CD4-positive, alpha-beta T cell treated with Interleukin-10 for 1 hour (primary cell): ENCODE measurements at places on chromosomes 1 and 21.

DNA sequence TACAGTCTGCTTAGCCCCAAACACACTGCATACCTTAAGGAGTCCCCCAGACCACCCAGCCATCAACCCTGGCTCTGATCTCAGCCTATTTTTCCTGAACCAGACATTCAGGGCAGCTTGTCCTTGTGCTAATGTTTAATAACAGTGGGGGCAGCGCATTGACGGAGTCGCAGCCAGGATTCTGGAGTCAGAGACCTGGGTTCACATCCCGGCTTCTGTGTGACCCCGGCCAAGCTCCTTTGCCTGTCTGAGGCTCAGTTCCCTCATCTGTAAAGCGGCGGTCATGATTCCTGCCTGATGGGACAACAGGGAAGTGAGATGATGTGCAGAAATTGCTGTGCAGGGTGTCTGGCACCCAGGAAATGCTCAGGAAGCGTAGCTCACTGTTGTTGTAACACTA is 63.1 kb downstream of the MATN1 start:
- no peak for DNase-seq

- DNase-seq, result peak; percentile 96
Observed at GRCh38 chr1:15949453-15950245, 26.3 kb downstream of the ZBTB17 start.

DNA sequence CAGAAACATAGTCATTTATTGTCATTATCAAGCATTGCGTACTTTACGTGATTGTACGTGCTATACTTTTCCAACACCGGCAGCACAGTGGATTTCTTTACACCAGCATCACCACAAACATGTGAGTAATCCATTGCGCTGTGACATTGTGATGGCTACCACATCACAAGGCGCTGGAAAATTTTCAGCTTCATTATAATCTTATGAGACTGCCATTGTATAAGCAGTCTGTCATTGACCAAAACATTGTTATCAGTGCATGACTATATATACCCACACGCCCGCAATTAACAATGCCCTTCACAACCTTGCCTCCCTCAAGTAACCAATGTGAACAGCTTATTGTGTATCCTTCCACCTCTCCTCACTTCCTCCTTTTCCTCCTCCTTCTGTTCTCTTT is 137.6 kb downstream of the ZZZ3 start:
- DNase-seq, result no peak

DNA sequence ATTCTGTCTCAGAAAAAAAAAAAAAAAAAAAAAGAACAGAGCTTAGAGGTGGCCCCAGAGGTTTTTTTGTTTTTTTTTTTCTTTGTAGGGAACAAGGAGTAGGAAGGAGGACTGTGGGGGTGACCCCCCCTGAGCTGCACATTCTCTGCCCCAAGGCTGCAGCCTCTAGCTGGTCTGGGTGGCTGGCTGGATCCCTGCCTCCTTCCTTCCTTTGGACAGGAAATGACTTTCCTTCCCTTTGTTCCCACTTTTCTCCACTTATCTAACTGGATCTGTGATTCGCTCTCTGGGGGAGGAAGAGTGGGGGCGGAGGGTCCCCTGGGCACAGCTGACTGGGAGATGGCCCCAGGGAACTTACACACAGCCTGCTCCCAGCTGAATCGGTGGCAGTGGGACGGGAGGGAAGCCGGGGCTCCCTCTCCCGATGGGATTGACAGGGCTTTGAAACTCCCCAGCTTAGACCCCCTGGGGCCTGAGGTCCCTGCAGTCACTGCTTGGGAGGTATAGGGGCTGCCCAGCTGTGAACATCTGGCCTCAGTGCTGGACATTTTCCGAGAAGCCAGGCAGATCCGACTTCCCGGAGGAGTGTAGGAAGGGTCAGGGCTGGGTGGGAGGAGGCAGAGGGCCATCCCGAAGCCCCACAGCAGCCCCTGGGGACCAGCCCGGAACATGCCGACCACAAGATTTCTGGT is 2.1 kb downstream of the FBLIM1 start:
- DNase-seq, result no peak

- DNase-seq, result no peak
Observed at GRCh38 chr1:175714350-175714749, 29.0 kb downstream of the TNR start.

GRCh38 chr1:84947536-84948410 is 49.1 kb downstream of the MCOLN2 start:
- DNase-seq, result no peak

GRCh38 chr1:209397371-209397770 is 186.1 kb upstream of the CAMK1G start:
- DNase-seq, result no peak

DNA sequence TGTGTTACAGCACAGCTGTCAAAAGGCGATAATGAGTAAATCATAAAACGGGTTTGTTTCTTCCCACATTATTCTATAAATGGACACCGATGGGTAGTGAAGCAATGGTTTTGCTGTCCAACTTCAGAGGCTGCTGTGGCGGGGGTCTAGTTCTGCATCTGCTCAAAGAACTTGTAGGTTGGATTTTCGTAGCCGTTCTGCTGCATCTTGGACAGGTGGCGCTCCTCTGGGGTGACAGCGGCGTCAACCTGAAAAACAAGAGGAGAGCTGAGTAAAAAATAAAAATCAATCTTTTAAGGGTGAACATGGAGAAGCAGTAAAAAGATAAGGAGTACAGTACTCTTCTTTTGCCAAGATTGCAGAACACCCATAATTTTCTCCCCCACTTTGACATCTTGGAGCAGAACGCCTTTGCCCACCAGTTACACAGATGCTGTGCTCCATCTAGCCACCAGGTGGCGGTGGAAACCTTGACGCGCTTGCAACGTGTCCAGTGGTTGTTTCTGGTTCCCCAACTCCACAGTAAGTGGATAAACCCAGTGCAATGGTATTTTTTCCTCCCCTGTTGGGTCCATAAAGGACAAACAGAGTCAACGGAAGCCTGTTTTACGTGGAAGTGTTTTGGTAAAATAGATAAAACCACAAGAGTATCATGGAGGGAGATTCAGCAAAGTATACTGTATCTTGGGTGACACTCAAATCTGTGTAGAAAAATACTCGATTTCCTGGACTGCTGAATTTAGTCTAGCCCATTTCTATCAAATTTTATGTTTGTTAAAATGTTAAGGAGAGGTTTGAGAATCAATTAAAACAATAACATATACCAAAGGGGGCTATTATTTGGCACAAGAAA is 147.0 kb downstream of the GABPA start:
- peak; percentile 54 for DNase-seq

DNA sequence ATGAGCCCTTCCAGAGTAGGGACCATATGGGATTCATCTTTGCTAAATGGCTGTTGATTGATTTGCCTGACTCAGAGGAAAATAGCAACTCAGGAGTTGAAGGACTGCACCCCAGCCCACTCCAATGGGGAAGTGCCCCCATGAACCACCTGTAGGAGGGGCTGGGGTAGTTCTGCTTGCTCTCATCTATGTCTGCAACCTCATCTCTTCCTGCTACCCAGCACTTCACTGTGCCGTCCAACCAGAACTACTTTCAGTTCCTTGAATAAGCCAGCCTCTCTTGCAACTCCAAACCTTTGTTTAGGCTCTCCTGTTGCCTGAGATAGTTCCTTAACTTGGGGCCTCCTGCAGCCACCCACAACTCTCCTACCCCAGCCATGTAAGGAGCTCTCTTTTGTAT is 26.6 kb downstream of the BEND5 start:
- no peak for DNase-seq

DNA sequence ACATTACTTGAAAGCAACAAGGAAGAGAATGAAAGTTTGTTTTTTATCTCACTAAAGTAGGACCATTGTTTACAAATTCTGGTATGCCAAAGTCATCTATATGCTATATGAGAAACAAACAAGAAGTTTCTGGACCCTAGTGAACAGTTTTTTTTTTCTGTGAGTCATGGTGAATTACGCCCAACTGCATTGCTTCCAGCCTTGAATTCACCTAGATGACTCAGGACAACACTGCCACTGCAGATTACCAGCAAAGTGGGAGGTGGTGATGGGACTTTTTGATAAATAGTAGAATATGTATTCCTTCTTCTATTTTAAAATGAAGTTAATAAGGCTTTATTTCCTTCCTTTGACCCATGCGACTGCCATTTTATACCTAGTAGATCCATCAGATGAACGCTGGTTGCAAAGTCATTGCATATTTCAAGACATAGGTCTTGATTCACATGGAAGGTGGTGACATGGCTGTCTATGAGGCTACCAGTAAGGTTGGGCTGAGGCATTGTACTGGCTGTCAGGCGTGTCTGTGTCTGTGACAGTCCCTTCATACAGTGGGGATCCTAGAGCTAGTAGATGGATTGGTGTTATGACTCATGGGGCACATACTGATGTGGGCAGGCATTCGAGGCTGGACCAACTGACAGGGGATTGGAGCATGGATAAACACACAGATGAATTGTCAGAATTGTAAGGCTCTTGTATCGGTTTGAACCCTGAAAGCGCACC is 49.1 kb upstream of the APOBEC4 start:
- no peak for DNase-seq

GRCh38 chr1:206864939-206865671 is at the start of gene IL20:
IL20 (plus strand) TSS chr1:206865623; CDS start chr1:206865853, 230 bp downstream.
- peak; percentile 84 for DNase-seq

- DNase-seq, result no peak
Observed at GRCh38 chr1:31102501-31102950, 37.0 kb upstream of the PUM1 start.

GRCh38 chr1:189205863-189206262 is 1271.8 kb downstream of the BRINP3 start:
- DNase-seq, result no peak

DNA sequence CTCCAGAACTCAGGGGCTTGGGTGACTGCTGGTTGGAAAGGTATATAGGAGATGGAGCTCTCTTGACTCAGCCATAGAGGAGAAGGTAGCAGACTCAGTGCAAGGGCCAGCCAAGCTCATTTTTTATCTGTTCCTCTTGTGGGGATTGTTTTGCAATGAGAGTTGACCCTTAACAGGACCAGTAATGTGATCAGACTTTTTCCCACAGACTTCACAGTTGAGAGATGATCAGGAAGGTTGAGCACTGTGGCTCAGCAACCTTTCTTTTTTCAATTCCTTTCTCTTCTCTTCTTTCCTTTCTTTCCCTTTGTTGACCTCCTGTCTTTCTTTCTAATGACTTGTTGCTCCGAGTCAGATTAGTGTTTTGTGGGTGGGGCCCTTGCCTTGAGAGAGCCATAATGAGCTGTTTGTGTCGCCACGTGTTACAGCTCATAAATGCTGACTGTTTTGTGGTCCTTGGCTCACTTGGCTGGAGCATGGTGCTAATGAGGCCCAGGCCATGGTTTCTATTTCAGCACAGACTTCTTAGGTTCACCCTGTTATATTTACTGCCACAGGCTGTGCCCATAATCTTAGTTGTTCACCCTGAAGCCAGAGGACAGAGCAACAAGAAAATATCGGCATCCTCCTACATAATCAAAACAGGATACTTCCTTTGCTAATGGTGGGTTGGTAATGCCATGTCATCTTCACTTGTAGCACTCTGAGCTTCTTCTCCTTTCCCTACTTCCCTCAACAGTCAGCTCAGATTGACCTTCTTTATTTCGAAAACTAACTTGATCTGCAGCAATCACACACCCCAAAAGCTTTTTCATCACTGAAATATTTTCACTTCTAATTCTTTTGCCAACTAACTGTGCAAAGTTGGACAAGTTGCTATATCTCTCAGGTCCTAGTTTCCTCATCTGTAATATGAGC is 13.9 kb downstream of the ADAM30 start:
- no peak for DNase-seq

- no peak for DNase-seq
Observed at GRCh38 chr1:113307771-113308445, 82.4 kb upstream of the MAGI3 start.

DNA sequence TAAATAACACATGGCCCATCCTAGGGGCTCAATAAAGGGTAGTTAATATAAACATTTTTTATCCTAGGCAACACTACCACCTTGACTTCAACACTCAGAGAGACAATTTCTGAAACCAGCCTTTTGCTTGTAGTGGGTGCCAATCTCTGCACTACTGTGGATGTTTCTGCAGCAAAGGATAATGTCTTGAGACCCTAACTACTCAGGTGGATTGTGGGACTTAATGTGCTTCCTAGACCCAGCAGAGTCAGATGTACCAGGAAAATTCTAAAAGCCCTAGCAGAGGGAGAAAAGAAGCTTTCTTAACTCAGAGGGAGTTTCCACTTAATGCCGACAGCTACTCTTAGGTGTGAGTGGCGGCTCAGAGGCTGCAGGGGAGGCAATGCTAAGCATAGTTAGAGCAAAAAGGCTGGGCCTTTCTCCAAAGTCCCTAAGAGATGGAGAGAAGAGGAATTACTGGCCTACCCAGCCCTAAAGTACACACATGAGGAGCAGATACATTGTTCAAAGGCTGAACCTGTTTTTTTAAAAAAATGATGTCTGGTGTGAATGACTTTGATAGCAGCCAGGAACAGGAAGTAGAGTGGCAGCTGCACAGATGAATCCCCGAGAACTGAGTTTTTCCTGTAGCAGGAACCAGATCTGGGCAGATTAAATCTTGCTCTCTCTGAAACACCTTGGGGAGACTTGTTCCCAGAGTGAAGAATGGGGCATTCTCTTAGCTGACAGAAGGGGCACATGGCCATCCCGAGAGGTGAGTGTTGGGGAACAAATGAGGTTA is 33.5 kb upstream of the ABCD3 start:
- DNase-seq, result peak; percentile 7

DNA sequence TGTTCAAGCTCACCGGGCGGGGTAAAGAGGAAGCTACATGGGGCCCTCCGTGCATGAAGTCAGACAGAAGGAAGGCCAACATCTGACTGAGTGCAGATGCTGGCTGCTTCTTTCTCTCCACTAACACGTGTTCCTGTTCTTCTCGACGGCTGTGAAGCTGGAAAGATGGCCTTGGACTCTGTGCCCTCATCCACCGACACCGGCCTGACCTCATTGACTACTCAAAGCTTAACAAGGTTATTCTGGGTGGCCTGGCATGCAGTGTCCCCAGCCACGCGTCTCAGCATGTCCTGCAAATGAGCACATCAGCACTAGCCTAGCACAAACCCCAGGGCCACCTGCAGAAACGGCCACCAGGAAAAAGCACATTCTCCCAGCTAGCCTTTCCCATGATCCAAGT is 41.2 kb downstream of the ACTN2 start:
- DNase-seq, result no peak

GRCh38 chr1:185008838-185009237 is 34.5 kb upstream of the NIBAN1 start:
- no peak for DNase-seq

GRCh38 chr1:4624141-4624715 is 30.2 kb upstream of the AJAP1 start:
- DNase-seq, result no peak

DNA sequence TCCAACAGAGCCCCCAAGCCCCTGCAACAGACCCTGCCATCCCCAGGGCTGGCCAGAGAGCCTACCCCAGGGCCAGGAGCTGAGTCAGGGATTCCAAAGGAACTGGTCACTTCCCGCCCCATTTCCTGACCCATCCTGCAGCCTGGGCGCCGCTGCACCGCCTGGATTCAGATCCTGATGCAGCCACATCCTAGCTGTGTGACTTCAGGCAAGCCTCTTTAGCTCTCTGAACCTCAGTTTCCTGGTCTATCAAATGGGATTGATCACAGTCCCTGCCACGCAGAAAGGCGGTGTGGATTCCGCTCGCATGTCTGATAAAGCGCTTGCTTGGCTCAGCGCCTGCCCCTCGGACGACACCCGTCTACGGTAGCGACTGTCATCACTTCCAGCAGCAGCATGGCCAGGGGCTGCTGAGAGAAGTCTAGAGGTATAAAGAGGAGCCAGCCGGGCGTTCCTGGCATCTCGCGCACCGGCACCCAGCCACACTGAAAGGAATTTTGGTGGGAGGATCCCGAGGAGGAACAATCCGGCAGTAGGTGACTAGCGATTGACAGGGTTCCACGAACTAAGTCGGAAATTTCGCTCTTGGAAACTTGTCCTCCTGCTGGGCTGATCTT is 10.1 kb downstream of the EPHA2 start:
- DNase-seq, result no peak

- no peak for DNase-seq
Observed at GRCh38 chr1:165215676-165216075, 140.8 kb downstream of the LMX1A start.
